Body of pancreas (tissue), 4 donors: ENCODE measurements at places on chromosomes 3 and 15. TPM values are rescaled to one million over a fixed set of nuclear protein-coding genes. Genes with fewer than 3 reads are reported as not detected.

HYAL1 gene
- total RNA-seq, result 13.0 TPM

DNA sequence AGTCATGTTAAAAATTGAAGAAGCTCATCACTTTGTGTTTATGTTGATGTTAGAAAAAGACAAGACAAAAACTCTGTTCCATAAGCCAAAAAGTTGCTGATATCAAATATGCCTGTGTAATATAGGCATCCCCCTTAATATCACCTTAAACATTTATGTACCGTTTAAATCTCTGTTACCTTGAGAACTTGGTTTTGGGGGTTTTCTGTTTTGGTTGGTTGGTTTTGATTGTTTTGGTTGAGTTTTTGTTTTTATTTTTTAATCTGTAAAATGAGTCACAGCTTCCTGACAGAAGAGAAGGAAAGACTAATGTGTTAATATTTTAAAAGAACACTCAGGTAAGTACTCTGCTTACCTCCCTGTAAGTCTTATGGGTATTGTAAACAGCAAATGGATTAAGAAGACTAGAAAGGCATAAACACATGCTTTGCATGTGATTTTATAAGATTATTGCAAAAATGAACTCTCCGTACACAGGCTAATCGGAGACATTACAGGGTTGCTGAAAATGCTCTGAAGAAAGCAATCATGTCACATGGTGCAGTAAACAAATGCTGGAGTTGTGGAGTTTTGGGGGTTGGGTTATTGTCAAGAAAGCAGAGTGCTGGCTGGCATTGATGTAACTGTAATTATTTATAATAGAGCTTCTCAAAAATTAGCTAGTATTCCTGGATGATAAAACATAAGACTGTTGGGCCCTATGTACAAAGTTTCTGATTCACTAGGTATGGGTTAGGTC, 69.5 kb upstream of the MBNL1 start:
- DNase-seq, result no peak

GRCh38 chr3:197877902-197878301, 72.1 kb upstream of the RPL35A start:
- DNase-seq, result no peak

- DNase-seq, result no peak
Measured at GRCh38 chr15:42344763-42345162, 14.5 kb upstream of the CAPN3 start.

- no peak for DNase-seq
Measured at GRCh38 chr15:93018574-93018973, 70.4 kb downstream of the RGMA start.

GRCh38 chr3:154059833-154060232, 61.4 kb upstream of the ARHGEF26 start:
- no peak for DNase-seq

- no peak for DNase-seq
Measured at GRCh38 chr3:25096536-25096935, 331.5 kb upstream of the RARB start.

DNA sequence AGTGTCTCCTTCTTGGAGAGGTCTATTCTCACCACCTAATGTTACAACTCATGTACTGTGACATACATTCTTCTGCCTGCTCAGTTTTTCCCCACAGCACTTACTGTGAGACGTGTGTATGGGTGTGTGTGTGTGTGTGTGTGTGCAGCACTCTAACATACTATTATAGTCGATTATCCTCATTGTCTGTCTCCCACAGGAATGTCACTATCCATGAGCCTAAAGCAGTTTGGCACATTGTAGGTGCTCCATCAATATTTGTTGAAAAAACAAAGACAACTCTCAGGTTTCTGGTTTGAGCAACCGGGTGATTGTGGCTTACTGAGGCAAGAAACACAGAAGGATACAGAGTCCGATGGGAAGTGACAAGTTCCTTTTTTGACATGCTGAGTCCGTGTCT, 8.6 kb upstream of the ZNF148 start:
- DNase-seq, result no peak

DNA sequence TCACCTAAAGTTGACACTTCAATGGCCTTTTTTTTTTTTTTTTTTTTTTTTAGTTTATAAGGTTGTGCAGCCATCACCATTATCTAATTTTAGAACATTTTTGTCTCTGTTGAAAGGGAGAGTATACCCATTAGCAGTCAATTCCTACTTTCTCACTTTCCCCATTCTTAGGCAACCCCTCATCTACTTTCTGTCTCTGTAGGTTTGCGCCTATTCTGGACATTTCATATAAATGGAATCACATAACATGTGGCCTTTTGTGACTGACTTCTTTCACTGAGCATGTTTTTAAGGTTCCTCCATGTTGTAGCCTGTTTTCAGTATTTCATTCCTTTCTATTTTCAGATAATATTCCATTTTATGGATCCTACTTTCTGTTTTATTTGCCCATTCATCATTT, 56.3 kb downstream of the BLM start:
- DNase-seq, result no peak

DNA sequence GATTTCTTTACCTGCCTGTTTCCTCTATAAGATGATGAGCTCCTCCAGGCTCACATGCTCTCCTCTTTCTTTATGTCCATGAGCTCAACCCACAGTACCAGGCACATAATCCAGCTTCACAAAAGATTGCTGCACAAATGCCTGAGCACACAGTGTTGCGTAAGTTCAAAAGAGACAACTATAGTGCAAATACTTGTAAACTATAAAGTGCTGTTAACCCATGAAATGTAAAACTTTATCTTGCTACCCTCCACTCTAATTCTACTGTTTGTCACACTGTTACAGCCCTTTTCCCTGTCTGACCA, 101.0 kb upstream of the LPP start:
- DNase-seq, result no peak

CADM2 gene
- total RNA-seq, result 1.3 TPM
